ENCODE measurements at places on chromosomes 2 and 18.

GRCh38 chr18:66124394-66124793 lies 373.6 kb downstream of the CDH7 start:
- no peak for DNase-seq

DNA sequence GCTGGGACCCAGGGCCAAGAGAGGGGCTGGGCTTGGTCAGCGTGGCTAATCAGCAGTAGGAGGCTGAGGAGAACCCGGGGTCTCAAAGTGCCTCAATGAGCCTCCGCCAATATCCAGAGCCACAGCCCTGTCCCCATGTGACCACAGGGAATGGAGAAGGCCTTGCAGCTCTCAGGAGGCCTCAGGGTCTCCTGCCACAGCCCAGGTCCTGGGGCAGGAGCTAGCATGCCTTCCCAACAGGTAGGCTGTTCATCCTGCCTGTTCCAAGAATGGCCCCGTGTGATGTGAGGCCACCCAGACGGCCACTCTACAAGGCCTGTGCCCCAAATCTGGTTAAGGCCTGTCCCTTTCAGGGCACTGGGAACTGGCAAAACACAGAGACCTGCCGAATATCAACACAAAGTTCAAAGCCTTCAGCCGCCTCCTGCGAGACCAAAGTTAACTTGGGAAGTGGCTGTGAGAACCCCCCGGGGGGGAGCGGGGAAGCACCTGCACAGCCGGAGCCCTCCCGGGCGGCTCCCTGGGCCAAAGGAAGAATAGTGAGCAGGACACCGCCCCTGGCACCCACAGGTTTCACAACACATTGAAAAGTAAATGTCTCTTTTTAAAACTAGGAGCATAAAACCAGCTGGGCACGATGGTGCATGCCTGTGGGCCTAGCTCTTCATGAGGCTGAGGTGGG lies 4.5 kb upstream of the LIMS2 start:
- DNase-seq, result no peak

GRCh38 chr2:227853204-227853629 lies 18.2 kb upstream of the DAW1 start:
- DNase-seq, result peak; percentile 70

DNA sequence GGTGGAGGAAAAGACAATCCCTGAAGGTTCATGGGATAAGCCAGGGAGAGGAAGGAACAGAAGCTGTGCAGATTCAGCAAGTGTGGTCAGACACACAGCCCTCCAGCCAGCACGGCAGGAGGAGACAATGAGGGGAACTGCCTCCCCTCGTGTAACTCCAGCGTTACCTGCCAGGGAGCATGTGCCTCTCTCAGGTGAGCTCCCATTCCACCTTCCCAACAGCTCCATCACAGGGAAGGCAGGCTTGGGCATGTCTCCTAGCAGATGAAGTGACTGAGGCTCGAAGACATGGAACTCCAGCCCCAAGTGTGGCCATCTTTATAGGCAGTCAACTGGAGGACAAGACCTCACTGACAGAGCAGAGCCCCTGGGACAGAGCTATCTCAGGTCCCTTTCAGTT lies 47.4 kb downstream of the ZBTB7C start:
- peak; percentile 5 for DNase-seq

DNA sequence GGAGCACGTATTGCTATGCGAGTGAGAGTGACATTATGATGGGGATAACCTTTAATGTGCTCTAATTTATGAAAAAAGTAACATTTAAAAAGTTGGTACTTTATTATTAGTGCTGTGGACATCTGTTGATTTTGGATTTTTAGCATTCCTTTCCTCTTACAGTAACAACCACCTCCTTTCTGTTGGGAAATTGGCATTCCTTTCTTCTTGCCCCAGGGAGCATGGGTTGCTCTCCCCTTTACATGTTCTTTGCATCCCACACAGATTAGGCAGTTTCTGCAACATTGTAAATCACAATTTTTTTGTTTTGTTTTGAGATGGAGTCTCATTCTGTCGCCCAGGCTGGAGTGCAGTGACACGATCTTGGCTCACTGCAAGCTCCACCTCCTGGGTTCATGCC lies 300.2 kb downstream of the LPIN1 start:
- no peak for DNase-seq

GRCh38 chr2:113887009-113887792 lies 2.7 kb upstream of the ACTR3 start:
- DNase-seq, result no peak

GRCh38 chr2:233323851-233324250 lies 16.2 kb downstream of the SAG start:
- no peak for DNase-seq

DNA sequence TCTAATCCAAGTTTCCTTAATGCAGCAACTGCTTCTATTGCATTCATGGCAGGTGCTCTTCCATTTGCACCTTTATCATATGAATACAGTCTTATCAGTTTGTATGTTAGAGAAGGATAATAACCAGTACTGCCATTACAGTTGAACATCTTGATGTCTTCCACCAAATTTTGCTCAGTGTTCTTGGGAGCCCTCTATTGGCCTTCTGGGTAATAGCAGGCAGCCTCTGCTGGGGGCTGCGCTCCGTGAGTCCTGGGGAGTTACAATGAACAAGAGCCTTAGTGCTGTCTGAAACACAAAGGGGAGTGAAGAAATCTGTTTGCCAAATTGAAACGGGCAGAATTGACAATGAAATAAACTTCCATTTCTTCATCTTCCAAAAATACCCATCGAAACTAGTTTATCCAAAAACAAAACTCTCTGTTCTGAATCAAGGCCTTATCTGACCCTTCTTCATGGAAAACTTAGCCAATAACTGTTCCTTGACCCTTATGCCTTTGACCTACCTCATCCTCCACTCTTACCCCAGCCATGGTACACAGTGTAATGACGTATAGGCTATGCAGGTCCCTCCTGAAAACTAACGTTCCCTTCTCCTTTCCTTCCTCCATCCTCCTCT lies 79.9 kb downstream of the ALK start:
- DNase-seq, result no peak

- no peak for DNase-seq
Observed at GRCh38 chr2:158663796-158664195, 131.3 kb upstream of the DAPL1 start.

DNA sequence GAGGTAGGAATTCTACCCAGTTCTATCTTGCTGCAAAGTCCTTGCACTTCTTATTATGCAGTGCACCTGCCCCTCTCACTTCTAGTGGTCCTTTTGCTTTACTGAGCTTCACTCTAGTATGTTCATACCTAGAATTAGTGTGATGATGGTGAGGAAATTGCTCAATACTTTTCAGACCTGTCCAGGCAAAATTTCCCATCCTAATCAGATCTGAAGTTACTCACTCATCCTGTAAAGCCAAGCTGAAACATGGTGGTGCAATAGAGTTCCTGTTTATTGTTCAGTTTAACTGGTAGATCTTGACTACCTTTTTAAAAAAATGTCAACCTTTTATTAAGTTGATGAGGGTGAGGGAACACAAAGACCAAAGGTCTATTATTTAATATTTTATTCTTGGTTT lies 12.6 kb upstream of the FIGN start:
- DNase-seq, result no peak

- no peak for DNase-seq
Observed at GRCh38 chr18:13715330-13715729, 11.0 kb downstream of the FAM210A start.

GRCh38 chr2:86053166-86053565 lies 52.5 kb downstream of the POLR1A start:
- no peak for DNase-seq

DNA sequence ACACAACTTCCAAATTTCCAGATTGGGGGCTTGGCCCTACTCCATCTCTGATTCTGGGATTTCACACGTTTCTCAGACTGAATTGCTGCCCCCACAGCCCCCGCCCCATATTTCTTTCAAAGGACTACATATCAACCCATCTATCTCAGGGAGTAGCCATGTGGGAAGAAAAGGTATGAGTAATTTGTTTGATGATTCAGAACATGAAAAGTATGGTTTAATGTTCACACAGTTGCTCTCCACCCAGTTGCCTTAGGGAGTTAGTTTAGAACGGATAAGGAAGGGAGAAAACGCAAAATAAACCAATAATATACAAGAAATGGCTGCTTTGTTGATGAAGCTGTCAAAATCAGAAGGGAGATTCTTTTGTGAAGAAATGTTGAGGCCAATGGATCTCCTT lies 145.1 kb downstream of the PIEZO2 start:
- DNase-seq, result no peak

DNA sequence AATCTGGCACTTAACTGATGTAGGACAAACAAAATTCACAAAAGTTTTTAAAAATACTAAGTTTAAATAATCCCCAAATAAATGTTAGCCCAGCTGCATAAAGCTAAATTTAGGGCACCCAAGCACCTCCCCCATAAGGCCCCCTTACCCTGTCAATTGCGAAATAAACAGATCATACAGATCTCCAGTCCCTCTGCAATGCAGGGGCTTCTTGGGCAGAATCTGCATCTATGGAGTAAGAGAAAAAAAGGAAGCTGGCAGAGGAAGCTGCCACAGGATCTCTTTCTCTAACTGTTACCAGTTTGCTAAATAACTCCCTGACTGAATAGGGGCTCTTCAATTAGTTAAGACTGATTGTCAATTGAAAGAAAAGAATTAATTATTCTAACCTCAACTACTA lies 117.7 kb downstream of the MEMO1 start:
- no peak for DNase-seq

DNA sequence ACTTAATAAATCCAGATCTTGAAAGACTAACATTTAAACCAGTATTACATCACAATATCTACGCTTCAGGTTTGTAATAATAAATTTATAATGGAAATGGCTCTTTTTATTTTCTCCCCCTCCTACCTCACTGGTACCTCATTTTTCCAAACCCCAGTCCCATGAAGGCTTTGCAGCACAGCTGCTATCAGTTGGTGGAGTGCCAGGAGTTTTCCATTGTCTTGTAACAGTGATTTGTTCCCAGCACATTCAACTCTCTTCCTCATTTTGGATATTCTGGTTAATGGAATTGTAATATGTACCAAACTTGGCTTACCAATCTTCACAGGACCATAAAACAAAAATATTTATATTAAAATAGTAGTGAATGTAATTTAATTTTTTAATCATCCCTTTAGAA lies 91.2 kb downstream of the VRK2 start:
- peak; percentile 5 for DNase-seq

GRCh38 chr2:211654211-211654780 lies 884.3 kb downstream of the ERBB4 start:
- no peak for DNase-seq

GRCh38 chr2:145682546-145683157 lies 1162.7 kb upstream of the ZEB2 start:
- no peak for DNase-seq

DNA sequence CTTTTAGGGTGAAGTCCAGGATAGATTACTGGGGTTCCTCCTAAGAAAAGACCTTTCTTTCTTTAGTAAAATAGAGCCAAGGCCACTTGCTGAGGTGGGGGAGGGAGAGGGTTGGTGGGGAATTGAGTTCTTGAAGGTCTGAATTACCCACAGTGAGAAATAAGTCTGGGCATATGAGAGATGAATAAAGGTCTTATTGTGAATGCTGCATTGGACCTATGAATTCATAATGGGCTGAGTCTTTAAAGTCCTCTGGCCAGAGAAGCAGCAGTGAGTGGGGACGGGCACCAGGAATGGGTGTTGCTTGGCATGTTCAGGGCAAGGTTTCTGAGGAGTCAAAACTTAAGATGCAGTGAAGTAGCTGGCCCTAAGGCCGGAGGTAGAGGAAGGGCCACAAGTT lies 10.5 kb downstream of the MAPRE3 start:
- no peak for DNase-seq

DNA sequence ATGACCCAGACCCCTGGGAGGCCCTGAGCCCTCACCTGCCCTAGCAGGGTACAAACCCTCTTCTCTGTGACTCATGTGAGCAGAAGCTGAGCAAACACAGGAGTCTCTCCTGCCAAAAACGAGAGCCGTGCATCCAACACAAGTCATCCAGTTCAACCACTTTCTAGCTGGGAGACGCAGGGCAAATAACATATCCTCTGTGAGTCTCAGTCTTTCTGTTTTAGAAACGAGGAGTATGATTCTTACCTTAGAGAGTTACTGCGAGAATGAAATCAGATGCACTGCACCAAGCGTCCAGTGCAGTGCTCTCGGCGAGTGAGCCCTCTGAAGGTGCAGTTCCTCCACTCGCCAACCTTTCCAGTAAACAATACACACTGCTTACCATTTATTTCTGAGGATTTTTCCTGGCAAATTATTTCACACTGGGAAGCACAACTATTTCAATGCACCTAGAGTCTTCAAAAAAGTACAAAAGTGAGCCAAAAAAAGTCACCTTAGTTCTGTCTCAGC lies 331.8 kb upstream of the MYT1L start:
- DNase-seq, result no peak

- peak; percentile 48 for DNase-seq
Observed at GRCh38 chr2:238897122-238897880, 49.4 kb downstream of the TWIST2 start.

DNA sequence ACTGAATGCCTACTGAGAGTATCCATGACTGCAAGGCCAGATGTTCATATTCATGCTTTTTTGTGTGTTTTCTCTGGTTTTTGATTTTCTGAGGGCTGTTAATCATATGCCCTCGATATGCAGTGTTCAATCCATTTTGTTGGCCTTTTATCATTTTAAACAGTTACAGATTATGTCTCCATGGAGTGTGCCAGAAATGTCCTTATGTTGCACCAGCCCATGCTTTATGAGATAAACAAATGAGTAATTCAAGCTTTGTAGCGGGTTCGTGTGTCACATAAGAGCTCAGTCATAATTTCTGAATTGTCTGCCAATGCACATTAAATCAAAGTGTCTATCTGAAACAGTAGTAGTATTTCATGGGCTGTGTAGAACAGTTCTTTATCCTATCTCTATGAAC lies 583.0 kb downstream of the THSD7B start:
- DNase-seq, result no peak

DNA sequence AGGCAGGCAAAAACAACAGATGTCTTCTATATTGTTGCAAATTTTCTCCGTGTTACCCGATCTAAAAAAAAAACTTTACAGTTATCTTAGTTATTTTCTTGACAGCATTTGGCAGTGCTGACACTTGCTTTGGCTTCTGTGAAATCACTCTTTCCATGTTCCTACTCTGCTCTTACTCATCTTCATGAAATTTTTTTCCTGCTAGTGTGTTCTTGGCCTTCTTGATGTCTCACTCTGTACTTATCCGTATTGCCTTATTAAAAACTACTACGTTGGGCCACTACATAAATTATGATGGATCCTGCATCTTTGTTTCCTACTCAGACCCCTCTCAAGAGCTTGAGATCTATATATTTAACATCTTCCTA lies 134.4 kb downstream of the IKZF2 start:
- no peak for DNase-seq

GRCh38 chr2:203626952-203627681 lies 79.3 kb upstream of the CD28 start:
- peak; percentile 32 for DNase-seq

- DNase-seq, result no peak
Observed at GRCh38 chr2:102126169-102126568, 16.4 kb upstream of the IL1R1 start.

GRCh38 chr18:39870591-39870990 lies 2084.4 kb upstream of the PIK3C3 start:
- no peak for DNase-seq

GRCh38 chr18:5414546-5414945 lies 119.0 kb upstream of the ZBTB14 start:
- no peak for DNase-seq

All from kidney (tissue), 22 donors.